ENCODE measurements at places on chromosomes 4 and X.

DNA sequence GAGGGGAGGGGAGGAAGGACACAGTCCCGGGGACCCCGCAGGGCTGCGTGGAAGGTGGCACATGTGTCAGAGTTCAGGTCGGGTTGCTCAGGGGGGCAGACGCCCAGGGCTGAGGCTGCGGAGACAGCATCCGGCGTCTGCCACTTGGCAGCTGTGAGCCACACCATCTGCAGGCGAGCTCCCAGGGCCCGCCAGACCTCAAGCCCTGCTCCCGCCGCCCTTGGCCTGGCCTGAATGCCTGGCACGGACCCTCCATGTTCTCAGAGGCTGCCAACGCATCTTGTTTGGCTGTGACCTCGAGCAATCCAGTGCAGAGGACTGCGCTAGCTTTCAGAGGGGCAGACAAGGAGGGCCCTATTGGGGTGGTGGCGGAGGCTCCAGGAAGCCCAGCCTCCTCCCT is 5.1 kb downstream of the BGN start:
- DNase-seq, result no peak

- no peak for DNase-seq
These were observed 441.6 kb downstream of the SLITRK2 start for GRCh38 chrX:146259207-146259606.

- DNase-seq, result no peak
These were observed 86.3 kb downstream of the PDLIM5 start for GRCh38 chr4:94537921-94538628.

- DNase-seq, result no peak
These were observed 346.0 kb upstream of the EPHA5 start for GRCh38 chr4:66016240-66016639.

Measured in stimulated activated CD4-positive, alpha-beta T cell treated with anti-CD3 and anti-CD28 coated beads, Interleukin-4, amount 100 ng/mL, for 1 hour (primary cell).